ENCODE measurements at places on chromosomes 2 and 18. TPM values are rescaled to one million over a fixed set of nuclear protein-coding genes. Genes with fewer than 3 reads are reported as not detected.

Gene DSG2
- 93.1 TPM for total RNA-seq

Gene KIF1A
- 1.2 TPM for total RNA-seq

Gene C2orf15
- total RNA-seq: 4.9 TPM

Gene SERPINB11
- total RNA-seq: not detected

Gene NEB
- 2.5 TPM for total RNA-seq

Gene CHRND
- total RNA-seq: not detected

Gene NOSTRIN
- 31.4 TPM for total RNA-seq

Gene DPY30
- 45.7 TPM for total RNA-seq

Gene ARHGAP28
- 16.0 TPM for total RNA-seq

Gene CCDC85A
- 1.5 TPM for total RNA-seq

Gene CTAGE1
- total RNA-seq: not detected

Gene SEPTIN2
- total RNA-seq: 480 TPM

Gene FBXO41
- total RNA-seq: 6.6 TPM

Gene DLX1
- not detected for total RNA-seq

Gene ERICH2
- 1.4 TPM for total RNA-seq

Gene TWIST2
- total RNA-seq: 12.9 TPM

Gene VWA3B
- total RNA-seq: 1.7 TPM

Data from ureter (tissue), 1 donor.